Activated T-helper 1 cell treated with anti-CD3 and anti-CD28 coated beads, Interleukin-12 subunit alpha, Interleukin-12 subunit beta, Interleukin-2, Interleukin-4 antibody, amounts not matched to agents 30 ng/mL and 10 ng/mL and 1 ng/mL, durations not matched to agents 14 hours and 24 hours and 36 hours (primary cell): ENCODE measurements at places on chromosomes 3 and 15.

DNA sequence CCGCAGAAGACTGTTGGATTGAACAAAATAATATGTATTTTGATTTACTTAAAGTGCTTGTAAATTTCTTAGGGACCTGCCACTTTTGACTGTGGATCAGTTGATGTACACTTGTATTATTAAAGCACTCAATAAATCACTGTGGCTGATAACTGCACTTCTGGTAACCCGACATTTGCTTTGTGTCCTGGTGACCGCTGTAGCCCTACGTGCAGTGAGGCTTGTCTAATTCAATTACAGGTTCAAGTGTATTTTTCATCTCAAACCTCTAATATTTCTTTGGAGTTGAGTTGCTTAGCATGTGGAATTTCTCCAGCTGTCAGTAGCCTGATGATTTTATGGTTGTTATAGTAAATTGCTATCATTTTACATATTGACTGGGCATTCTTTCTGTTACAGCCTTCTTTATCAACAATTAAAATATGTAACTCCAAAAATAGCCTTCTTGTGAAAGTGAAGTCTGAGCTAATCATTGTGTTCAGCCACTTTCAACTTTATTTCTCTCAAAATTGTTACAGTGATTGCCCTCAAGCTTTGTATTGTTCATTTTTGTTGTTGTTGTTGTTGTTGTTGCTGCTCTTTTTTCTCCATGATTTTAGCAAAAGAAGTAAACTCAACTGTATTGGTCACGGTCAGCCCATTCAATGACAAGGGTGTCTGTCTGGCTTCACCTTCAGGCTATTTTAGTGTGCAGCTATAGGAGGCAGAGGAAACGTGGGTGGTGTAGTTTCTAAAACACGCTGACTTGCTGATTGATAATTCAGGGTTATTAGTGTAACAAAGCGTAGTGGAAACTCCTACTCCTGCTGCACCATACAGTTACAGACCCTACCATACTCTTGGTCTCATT, 215.1 kb upstream of the UBE2E1 start:
- H3K4me1 ChIP-seq: no peaks in the 10 kb centered on the region
- H3K27ac ChIP-seq: no peak overlapping the region
- H3K27me3 ChIP-seq: no peaks in the 10 kb centered on the region
- no peaks in the 10 kb centered on the region for H3K36me3 ChIP-seq
- no peak for DNase-seq

- peak; percentile 60 for DNase-seq
- H3K27me3 ChIP-seq: no peaks in the 10 kb centered on the region
- peaks cover 20% of the 10 kb centered on the region for H3K4me1 ChIP-seq
- H3K36me3 ChIP-seq: no peaks in the 10 kb centered on the region
- no peak overlapping the region for H3K27ac ChIP-seq
- no peak overlapping the region for H3K4me3 ChIP-seq
These were observed 296.8 kb downstream of the DOCK3 start for GRCh38 chr3:50971487-50971924.

DNA sequence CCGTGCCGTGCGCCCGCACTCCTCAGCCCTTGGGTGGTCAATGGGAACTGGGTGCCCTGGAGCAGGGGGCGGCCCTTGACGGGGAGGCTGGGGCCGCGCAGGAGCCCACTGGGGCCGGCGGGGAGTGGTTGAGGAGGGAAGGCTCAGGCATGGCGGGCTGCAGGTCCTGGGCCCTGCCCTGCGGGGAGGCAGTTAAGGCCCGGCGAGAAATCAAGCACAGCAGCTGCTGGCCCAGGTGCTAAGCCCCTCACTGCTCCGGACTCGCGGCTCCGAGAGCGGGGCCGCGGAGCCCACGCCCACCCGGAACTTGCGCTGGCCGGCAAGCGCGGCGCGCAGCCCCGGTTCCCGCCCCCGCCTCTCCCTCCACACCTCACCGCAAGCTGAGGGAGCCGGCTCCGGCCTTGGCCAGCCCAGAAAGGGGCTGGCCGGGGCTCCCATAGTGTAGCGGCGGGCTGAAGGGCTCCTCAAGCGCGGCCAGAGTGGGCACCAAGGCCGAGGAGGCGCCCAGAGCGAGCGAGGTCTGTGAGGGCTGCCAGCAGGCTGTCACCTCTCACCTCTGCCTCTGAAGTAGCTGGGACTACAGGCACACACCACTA, 7.8 kb downstream of the GP9 start:
- peaks cover 11% of the 10 kb centered on the region for H3K27me3 ChIP-seq
- peaks cover 5% of the 10 kb centered on the region for H3K4me1 ChIP-seq
- peak overlapping the region; percentile 67 for H3K4me3 ChIP-seq
- H3K36me3 ChIP-seq: no peaks in the 10 kb centered on the region

- no peak overlapping the region for H3K4me3 ChIP-seq
- DNase-seq: no peak
- H3K27ac ChIP-seq: no peak overlapping the region
- H3K27me3 ChIP-seq: peaks cover 6% of the 10 kb centered on the region
These were observed 20.2 kb upstream of the PPM1L start for GRCh38 chr3:160735826-160736225.

DNA sequence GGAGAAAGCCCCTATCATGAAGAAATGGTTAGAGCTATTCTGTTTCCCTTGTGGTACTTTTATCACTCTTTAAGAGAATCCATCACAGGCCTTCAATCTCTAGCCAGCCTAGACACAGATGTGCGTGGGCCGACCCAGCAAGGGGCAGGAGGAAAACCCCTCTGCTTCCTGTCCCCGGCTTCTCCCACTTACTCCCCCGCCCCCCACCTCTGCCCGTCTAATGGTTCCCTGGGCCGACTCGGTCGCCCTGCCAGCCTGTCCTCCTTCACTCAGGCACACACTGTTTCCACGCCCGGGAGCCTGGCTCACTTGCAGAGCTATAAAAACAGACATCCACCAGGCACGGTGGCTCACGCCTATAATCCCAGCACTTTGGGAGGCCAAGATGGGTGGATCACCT, 58.3 kb upstream of the TFRC start:
- H3K36me3 ChIP-seq: no peaks in the 10 kb centered on the region
- H3K27ac ChIP-seq: no peak overlapping the region
- no peak overlapping the region for H3K4me3 ChIP-seq
- DNase-seq: no peak

DNA sequence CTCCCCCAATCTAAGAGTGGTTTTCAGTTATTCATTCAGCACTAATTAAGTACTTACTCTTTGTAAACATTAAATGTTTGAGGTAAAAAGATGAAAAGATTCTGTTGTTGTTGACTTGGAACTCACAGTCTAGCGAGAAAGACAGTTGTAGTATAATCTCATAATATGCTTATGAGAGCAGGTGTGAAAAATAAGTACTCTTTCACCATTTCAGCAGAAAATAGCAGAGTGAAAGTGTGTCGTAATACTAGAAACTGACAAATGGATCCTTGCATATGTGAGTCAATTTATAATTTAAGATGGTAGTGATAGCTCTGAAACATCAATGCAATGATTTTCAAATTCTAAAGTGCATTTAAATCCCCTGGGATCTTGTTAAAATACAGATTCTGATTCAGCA, 618.8 kb upstream of the CCDC54 start:
- H3K27me3 ChIP-seq: no peaks in the 10 kb centered on the region
- no peak for DNase-seq
- no peak overlapping the region for H3K27ac ChIP-seq
- no peaks in the 10 kb centered on the region for H3K36me3 ChIP-seq

- no peak overlapping the region for H3K27ac ChIP-seq
- H3K4me1 ChIP-seq: no peaks in the 10 kb centered on the region
- no peaks in the 10 kb centered on the region for H3K27me3 ChIP-seq
- H3K4me3 ChIP-seq: no peak overlapping the region
- no peak for DNase-seq
- no peaks in the 10 kb centered on the region for H3K36me3 ChIP-seq
These were observed 31.0 kb upstream of the AVEN start for GRCh38 chr15:34070003-34070402.

DNA sequence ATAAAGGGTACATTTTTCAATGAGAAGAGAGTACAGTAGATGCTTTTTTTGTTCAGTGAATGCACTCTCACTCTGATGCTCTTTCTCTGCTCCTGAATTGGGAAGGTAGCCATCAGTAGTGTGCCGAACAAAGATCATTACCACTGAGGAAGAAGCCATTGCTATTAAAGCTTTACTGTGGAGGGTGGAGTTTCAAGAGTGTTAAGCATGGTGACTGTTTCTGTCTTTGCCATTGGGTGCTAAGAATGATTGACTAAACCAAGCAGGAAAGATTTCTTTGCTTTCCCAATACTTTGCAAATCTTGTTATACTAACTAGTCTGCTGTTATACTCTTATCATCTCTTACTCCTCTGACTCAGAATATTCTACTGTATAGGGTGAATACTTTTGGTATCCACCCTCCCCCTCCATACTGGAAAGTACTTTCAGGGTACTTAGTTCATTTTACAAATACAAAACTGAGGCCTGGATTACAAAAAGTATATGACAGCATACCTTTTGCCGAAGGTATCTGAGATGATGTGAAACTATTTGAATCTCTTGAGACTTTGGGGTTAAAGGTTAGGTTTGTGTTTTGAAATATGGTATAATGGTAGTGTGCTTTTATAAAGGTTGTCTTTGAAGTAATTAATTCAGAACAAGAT, 1.7 kb downstream of the RAB11A start:
- DNase-seq: no peak
- H3K36me3 ChIP-seq: peaks cover 22% of the 10 kb centered on the region
- peak overlapping the region; percentile 99 for H3K4me3 ChIP-seq
- H3K4me1 ChIP-seq: peaks cover 31% of the 10 kb centered on the region

DNA sequence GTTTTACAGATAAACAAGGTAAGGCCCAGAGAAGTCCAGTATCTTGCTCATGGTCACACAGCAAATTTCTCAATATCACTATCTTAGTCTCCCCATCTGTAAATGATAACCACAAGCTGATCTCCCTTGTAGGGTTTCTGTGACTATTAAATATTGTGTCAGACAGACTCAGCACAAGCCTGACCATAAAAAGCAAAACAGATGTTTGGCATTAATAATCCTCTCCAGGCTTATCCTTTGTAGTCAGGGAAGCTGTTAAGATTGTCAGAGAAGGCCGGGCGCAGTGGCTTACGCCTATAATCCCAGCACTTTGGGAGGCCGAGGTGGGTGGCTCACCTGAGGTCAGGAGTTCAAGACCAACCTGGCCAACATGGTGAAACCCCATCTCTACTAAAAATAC, 173.2 kb upstream of the PRICKLE2 start:
- DNase-seq: no peak
- no peaks in the 10 kb centered on the region for H3K36me3 ChIP-seq
- no peak overlapping the region for H3K4me3 ChIP-seq
- no peak overlapping the region for H3K27ac ChIP-seq

- peaks cover 3% of the 10 kb centered on the region for H3K27me3 ChIP-seq
- no peak overlapping the region for H3K27ac ChIP-seq
- DNase-seq: no peak
- H3K4me3 ChIP-seq: no peak overlapping the region
These were observed 1.8 kb upstream of the LSG1 start for GRCh38 chr3:194673761-194674160.
